ENCODE measurements at places on chromosomes 11 and 22.

GRCh38 chr11:46850829-46851380 lies 4.8 kb upstream of the CKAP5 start:
- DNase-seq, result no peak

DNA sequence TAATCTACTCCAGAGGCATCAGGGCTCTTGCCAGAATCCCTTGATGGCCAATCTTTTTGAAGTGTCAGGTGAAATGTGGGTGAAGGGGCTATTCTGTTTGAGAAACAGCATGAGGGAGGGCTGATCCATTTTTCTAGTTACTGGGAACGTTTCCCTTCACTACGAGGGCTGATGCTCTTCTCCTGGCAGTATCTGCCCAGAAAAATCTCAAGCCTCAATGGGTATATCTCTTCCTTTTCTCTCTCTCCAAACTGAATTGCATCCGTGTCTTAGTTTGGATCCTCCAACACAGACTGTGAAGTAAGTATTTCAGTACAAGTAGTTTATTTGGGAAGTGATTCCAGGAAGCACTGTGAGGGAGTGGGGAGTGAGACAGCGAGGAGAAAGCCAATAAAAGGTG lies 113.0 kb upstream of the NAV2 start:
- DNase-seq, result no peak

GRCh38 chr11:20315800-20316199 lies 47.7 kb upstream of the HTATIP2 start:
- no peak for DNase-seq

GRCh38 chr11:107263844-107264563 lies 193.6 kb downstream of the CWF19L2 start:
- DNase-seq, result no peak

GRCh38 chr22:43375951-43376455 lies 32.8 kb upstream of the SCUBE1 start:
- DNase-seq, result no peak

DNA sequence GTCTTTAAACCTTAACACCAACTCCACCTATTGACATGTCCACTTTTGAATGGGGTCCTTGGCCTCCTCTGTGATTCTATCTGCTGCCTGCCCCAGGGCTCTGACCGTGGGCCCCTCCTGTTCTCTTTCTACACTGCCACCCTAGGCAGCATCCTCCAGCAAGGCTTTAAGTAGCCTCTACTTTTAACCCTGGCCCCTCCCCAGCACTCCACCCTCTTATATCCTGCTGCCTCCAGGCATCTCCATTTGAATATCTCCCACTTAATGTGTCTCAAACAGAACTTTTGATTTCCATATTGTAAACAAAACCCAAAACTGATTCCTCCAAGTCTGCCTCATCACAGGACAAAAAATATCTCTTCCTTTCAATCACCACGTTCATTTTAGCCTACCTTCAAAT lies 90.5 kb upstream of the ARHGAP32 start:
- DNase-seq, result no peak
